ENCODE measurements at places on chromosomes 16 and 17. TPM values are rescaled to one million over a fixed set of nuclear protein-coding genes. Genes with fewer than 3 reads are reported as not detected.

DNA sequence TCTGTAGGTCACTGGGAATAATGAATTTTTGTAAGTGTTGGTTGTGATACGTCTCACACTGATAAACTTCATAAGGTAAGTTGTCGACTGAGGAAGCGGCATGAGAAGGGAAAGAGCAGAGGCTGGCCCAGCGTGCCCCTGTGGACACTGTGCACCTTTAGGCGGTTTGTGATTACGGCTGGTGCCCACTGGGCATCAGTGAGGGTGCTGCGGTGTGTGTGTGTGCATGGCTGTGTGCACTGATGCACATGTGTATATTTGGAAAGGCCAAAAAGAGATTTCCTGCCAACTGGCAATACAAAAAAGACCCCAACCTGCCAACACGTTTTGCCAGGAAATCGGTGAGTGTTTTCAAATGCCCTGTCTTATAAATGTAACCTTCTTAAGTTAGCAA, 11.9 kb downstream of the IRF8 start:
- no peak for DNase-seq

- DNase-seq = no peak
Measured at GRCh38 chr17:68849673-68850610, 105.2 kb downstream of the ABCA8 start.

- no peak for DNase-seq
Measured at GRCh38 chr16:58475091-58475619, 24.8 kb upstream of the NDRG4 start.

The GPRC5B gene
- 13.9 TPM for total RNA-seq

GRCh38 chr16:57530104-57530521, 6.3 kb downstream of the CCDC102A start:
- no peak for DNase-seq

GRCh38 chr16:19329932-19330331, 44.4 kb downstream of the CLEC19A start:
- no peak for DNase-seq

DNA sequence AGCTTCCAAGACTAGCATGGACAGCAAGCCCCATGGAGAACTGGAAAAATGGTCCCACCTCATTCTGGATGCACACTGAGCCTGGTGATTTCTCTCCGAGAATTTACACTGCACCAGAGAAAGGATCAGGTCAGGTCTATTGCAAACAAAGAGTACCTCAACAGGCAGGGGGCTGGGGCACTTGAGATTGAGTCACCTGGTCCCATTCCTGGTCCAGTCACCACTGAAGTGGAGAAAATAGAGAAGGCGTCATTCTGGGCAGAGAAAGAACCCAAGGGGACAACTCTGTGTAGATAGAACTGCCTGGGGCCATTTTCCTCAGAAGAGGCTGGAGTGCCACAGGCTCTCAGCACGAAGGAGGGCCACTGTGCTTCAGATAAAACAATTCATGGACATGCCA, 38.4 kb downstream of the CENPV start:
- no peak for DNase-seq

The RCVRN gene
- 0.27 TPM for total RNA-seq

The KRTAP3-1 gene
- total RNA-seq = 4.0 TPM

DNA sequence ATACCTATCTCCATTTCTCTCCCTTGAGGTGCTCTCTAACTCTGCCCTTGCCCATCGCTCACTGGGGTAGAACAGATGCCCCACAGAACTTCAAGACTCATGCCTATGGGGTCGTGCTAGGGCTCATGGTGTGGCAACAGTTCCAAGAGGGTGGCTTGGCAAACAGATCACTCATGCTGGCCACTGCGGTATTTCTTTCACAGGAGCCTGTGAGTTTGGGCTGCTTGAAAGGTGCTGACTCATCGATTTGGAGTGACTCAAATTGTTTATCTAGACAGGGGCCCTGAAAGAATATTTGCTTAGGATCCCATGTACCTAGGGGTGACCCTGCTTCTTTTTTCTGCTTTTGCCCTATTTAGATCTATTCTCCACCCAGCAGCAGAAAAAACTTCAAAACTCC, 69.9 kb downstream of the IRX5 start:
- no peak for DNase-seq

The CYBA gene
- total RNA-seq = 36.2 TPM

Data from lower leg skin (tissue), 4 donors.